PC-9 (cell line): ENCODE measurements at places on chromosomes 3 and 15. TPM values are rescaled to one million over a fixed set of nuclear protein-coding genes. Genes with fewer than 3 reads are reported as not detected.

Gene SLCO3A1
- 37.8 and 50.0 TPM in 2 replicates for total RNA-seq

Gene GOLGA6L10
- 2.2 and 2.3 TPM in 2 replicates for total RNA-seq

DNA sequence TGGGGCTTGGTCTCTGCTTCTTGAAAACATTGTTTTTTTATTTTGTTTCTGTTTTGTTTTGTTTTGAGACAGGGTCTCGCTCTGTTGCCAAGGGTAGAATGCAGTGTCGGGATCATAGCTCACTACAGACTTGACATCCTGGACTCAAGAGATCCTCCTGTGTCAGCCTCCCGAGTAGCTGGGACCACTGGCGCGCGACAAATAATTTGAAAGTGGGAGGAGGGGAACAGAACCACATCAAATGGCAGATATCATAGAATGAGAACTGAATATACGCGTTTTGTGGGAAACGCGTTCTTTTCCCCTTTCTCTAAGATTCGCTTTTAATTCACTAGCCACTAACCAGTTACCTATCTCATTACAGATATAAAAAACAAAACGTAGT lies 641 bp upstream of the VPS13C start:
- H3K27ac ChIP-seq: peak overlapping the region; percentile 58
- peaks cover 61% of the 10 kb centered on the region for H3K4me1 ChIP-seq
- H3K4me3 ChIP-seq: peak overlapping the region; percentile 85
- no peaks in the 10 kb centered on the region for H3K27me3 ChIP-seq
- H3K36me3 ChIP-seq: 0 out of 2 replicates have a peak, but pooled peaks cover 2% of the 10 kb centered on the region
- DNase-seq: no peak

GRCh38 chr3:148090156-148090555 lies 607.5 kb upstream of the AGTR1 start:
- no peak overlapping the region for H3K27ac ChIP-seq
- no peak for DNase-seq
- no peak overlapping the region for H3K4me3 ChIP-seq
- H3K27me3 ChIP-seq: no peaks in the 10 kb centered on the region
- H3K36me3 ChIP-seq: no peaks in the 10 kb centered on the region

GRCh38 chr3:43892061-43892460 lies 201.3 kb downstream of the ABHD5 start:
- no peaks in the 10 kb centered on the region for H3K4me1 ChIP-seq
- no peak overlapping the region for H3K4me3 ChIP-seq
- H3K27me3 ChIP-seq: no peaks in the 10 kb centered on the region
- DNase-seq: no peak

Gene ALDH1A3
- total RNA-seq: 462 and 469 TPM in 2 replicates
